ENCODE measurements at places on chromosomes 16 and 17.
A peak's percentile ranks its signal among the peaks of the same experiment; 100 is the strongest.

GRCh38 chr17:29588562-29589411, 661 bp downstream of the GIT1 start:
- no peak for DNase-seq

- no peak for DNase-seq
Measured at GRCh38 chr17:514584-514983, 162.0 kb upstream of the RPH3AL start.

- DNase-seq, result no peak
Measured at GRCh38 chr16:23607726-23608125, 11.6 kb upstream of the NDUFAB1 start.

DNA sequence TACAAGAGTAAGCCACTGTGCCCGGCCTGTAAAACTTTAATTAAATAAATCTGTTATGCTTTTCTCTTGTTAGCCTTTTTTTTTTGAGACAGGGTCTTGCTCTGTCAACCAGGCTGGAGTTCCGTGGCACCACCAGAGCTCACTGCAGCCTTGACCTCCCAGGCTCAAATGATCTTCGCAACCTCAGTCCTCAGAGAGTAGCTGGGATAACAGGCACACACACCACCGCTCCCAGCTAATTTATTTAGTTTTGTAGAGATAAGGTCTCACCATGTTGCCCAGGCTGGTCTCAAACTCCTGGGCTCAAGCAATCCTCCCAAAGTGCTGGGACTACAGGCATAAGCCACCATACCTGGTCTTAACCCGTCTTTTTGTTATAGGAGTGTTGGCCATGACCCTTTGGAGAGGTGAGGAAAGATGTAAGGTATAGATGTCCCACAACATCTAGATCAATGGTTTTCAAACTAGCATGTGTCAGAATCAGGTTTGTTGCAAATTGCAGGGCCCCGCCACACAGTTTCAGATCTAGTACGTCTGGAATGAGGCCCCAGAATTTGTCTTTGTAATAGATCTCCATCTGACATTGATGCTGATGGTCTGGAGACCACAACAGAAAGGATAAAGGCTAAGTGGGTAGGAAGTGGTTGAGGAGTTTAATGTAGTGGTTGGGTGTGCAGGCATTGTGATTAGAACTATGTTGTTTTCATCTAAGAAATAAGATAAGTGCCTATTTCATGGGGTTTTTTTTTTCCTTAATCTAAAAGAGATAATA, 4.3 kb upstream of the GGA2 start:
- peak; percentile 10 for DNase-seq

DNA sequence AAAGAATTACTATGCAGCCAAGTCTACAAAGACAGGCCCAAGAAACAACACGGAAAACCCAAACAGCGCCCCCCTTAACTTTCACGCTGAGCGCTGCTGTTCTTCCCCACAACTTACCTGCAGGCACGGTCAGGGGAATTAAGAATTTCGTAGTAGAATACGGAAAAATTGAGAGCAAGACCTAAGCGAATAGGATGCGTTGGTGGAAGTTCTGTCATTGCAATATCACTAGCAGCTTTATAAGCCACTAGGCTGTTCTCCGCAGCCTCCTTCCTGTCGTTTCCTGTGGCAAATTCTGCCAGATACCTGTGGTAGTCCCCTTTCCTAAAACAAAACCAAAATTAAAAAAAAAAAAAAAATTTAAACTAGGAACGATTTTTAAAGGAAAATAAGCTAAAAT, 39.0 kb downstream of the YWHAE start:
- DNase-seq, result peak; percentile 8

DNA sequence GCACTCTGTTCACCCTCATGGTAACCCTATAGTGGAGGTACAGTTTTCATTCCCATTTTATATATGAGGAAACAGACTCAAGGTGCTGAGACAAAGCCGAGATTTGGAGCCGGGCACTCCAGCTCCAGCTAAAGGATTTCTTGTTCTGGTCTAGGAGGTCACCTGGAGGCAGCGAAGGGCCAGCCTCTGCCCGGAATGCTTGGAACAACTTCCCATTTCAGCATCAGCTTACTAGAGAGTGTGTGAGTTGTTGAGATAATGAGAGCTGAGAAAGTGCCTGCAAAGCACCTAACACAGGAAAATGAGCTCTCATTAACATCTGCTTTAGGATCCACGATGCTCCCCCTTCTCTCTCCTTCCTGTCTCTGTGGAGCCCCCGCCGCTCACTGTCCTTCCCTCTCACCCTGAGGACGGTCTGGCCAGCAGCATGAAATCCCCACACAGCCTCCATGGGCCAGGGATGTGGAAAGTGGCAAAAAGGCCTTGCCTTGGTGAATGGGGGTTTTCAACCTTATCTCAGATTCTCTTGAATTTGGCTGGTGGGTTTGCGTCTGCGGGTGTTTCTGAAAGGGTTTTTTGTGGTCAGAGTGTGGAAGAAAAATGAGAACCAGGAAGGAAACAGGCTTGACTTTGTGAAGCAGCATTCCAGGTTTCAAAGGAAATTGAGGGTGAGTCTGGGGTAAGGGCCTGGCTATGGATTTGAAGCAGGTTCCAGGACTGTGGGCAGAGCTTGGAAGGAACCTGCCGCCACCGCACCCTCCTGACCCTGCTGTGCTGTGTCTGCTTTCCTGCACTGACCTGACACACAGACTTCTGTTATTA, 178.7 kb downstream of the FOXL1 start:
- DNase-seq, result no peak

DNA sequence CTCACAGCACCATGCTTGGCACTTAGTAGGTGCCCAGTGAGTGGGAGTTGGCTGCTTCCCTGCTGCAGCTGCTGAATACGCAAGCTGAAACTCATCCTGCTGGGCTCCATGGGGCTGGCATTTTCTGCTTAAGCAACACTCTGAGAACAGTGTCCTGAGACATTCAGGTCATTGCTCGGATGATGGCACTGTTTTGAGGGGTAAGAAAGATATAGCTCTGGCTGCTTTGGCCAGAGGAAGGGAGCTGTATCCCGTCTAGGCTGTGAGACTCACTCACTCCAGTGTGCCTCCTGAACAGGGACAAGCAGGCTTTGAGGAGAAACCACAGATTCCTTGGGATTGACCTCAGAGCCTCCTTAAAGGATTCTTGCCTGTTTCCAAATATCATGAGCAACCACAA, 120.5 kb downstream of the CLEC16A start:
- no peak for DNase-seq

DNA sequence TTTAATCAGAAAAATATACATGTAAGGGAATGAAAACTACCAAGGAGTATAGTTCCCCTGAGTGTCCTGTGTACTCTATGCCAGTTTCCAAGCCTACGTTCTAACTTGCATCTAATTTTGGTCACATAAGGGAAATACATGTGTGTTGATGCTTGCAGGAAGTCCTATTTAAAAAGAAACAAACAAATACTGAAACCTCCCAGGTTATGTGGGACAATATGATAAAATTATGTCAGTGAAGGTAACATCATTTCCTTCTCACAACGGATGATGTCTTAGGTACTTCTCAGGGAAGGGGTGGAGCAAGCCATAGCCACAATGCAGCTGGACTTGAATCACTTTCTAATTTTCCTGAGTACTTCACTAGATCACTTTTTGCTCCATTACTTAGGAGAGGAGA, 115.9 kb downstream of the ZFHX3 start:
- no peak for DNase-seq

- DNase-seq, result no peak
Measured at GRCh38 chr16:75593825-75594820, 27.9 kb downstream of the GABARAPL2 start.

- no peak for DNase-seq
Measured at GRCh38 chr17:20128036-20128667, 119.0 kb downstream of the SPECC1 start.

DNA sequence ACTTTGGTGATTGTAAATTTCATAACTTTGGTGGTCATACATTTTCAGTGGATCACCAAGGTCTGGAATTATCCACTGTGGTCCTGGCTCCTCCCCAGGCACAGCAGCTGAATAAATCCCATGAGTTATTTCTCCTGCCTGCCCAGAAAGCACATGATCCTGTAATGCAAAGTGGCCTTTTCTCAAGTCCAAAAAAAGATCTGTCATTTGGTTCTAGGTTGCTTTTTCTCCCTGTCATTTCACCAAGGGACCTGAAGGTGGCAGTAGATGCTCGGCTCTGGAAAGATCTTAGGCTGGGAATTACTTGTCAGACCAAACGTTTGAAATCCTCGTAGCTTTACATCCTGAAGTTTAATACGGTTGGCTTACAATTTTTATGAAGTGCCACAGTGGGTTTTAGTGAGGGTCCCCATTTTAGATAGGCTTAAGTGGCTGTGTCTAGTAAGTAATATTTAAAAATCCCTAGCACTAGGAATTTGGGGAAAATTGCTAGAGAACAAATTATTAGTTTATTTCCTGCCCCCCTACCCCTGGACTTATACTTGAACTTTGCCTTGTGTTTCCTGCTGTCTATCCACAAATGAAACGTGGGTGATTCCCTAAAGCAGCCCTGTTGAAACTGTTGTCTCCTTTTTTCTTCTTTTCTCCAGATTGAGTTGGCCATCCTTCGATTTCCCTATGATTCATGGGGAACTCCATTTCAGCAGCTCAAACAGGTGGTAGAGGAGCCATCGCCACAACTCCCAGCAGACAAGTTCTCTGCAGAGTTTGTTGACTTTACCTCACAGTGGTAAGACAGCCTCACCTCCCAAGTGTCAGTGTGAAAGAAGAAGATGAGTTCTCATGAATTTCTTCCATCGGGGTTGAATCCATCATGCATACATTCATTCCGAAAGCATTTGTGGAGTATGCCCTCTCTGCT, 111.7 kb downstream of the MAP2K6 start:
- DNase-seq, result no peak

DNA sequence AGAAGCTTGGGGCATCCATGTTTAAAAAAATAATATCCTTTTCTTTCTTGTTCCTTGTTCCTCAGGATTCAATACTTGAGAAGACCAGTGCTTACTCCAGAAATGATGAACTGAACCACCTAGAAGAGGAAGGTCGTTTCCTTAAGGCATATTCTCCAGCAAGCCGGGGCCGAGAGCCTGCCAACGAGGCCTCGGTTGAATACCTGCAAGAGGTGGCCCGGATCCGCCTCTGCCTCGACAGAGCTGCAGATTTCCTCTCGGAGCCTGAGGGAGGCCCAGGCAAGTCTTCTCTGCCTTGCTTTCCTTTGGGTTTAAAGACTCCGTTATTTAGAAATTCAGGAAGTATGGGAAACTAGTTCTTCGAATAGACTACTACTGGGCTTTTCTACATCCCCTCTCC, 42.5 kb upstream of the ENDOV start:
- no peak for DNase-seq

GRCh38 chr16:11670171-11671131, 2.2 kb downstream of the SNN start:
- no peak for DNase-seq

GRCh38 chr17:32822996-32823395, 53.9 kb downstream of the MYO1D start:
- no peak for DNase-seq

GRCh38 chr16:68242926-68243858, 2.0 kb upstream of the PLA2G15 start:
- DNase-seq, result no peak

DNA sequence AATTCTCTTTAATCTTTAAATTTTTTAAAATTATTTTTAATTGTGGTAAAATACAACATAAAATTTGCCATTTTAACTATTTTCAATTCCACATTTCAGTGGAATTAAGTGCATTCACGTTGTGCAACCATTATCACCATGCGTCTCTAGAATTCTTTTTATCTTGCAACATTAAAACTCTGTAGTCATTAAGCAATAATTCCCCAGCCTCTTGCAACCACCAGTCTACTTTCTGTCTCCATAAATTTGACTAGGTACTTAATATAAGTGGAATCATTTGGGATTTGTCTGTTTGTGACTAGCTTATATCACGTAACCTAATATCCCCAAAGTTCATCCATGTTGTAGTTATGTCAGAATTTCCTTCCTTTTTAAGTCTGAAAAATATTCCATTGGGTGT, 79.1 kb downstream of the TAOK1 start:
- DNase-seq, result no peak

DNA sequence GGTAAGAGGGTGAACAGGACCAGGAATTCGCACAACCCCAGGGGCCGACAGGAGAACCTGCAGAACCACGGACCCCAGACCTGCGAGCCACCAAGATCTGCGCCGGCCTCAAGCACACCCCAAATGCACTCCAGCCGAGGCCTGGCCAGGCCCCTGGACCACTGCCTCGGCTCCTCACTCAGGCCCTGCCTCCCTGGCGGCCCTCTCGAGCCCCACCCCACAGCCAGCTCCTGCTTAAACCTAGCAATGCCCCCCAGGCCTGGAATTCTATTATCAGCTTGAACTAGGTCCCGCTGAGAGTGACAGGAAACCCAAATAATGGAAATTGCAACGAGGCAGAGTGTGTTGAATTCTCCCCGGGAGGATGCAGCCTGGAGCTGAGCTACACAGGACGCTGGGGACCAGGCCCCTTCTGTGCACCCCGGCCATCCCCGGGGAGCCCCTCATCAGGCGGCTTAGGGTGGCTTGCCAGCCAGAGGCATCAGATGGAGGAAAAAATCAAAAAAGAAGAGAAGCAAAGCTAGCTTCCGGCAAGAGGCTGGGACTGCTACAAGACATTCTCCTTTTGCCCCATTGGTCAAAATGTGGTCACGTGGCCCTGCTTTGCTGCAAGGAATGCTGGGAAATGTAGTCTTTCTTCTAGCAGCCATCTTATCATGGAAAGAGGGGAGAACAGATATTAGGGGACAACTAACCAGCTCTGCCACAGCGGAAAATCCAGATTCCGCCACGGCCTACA, 2.4 kb upstream of the ENPP7 start:
- DNase-seq, result peak; percentile 79

GRCh38 chr17:42138749-42139492, 15.9 kb downstream of the RAB5C start:
- no peak for DNase-seq

GRCh38 chr16:17291289-17291688, 179.5 kb downstream of the XYLT1 start:
- no peak for DNase-seq

GRCh38 chr16:14658063-14658462, 25.3 kb downstream of the BFAR start:
- no peak for DNase-seq

- no peak for DNase-seq
Measured at GRCh38 chr16:49809062-49809461, 46.9 kb downstream of the ZNF423 start.

DNA sequence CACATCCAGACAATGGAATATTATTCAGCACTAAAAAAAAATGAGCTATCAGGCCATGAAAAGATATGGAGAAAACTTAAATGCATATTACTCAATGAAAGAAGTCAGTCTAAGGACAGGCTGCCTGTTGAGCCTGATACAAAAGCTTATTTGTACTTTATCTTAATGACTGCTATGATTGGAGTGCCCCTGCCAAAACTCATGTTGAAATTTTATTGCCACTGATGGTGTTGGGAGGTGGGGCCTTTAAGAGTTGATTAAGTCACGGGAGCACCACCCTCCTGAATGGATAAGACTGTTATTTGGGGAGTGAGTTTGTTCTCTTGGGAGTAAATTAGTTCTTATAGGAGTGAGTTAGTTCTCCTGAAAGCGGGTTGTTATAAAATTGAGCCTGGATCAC, 9.9 kb downstream of the C17orf67 start:
- DNase-seq, result no peak

GRCh38 chr16:11355862-11356261, 10.6 kb downstream of the RMI2 start:
- DNase-seq, result no peak

All from activated CD4-positive, alpha-beta T cell treated with anti-CD3 and anti-CD28 coated beads, Interleukin-2, amount 50 U/mL, for 1 hour (primary cell).